ENCODE measurements at places on chromosomes 2 and 18.

GRCh38 chr2:203022751-203023150, 8.1 kb downstream of the NBEAL1 start:
- no peak for DNase-seq

DNA sequence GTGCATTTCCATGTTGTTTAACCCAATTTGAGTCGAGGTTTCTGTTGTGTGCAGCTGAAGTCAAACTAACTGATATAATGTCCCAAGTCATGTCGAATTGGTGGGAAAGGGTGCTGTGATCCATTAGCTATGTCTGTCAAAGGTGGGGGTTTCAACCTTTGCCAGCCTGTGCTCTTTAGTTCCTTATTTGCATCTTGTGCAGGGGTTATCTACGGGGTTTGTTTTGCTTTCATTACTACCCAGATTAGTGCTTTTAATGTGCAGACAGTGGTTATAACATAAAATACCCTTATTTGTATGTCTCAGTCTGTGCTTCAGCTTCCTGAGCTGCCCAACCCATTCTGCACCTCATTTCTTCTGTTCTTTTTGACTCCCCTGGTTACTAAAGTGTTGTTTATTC, 271.9 kb upstream of the CXCR4 start:
- DNase-seq = no peak

DNA sequence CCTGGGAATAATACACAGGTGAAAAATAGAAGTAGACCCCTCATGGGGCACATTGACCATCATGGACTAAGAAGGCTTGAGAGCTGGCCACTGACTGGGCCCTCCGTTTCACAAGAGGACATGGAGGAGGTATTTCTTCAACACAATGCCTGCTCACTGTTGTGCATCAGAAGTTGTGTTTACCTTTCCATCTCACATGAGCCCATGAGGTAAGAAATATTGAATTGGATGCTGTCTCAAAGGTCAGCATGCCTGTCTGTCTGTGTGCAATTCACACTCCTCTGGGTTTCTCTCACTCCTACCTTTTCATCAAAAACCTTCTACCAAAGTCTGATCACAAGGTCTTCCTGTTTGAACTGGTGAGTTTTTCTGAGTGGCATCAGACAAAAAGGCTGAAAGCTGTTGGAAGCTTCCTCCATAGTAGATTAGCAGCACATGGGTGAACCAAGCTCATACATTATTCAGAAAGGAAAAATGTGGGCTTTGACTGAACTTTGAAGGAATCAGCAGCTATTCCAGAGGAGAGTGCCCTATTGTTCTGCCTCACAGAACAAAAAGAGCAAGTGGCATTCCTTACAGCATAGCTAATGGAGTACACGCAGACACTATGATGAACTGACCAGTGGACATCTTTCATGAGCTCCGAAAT, 143.2 kb upstream of the RND3 start:
- DNase-seq = no peak

GRCh38 chr2:119112230-119112629, 46.3 kb downstream of the C1QL2 start:
- no peak for DNase-seq

- no peak for DNase-seq
Measured at GRCh38 chr2:230346921-230347533, 20.0 kb downstream of the SP140L start.

GRCh38 chr2:108588070-108588668, 53.9 kb downstream of the LIMS1 start:
- no peak for DNase-seq

DNA sequence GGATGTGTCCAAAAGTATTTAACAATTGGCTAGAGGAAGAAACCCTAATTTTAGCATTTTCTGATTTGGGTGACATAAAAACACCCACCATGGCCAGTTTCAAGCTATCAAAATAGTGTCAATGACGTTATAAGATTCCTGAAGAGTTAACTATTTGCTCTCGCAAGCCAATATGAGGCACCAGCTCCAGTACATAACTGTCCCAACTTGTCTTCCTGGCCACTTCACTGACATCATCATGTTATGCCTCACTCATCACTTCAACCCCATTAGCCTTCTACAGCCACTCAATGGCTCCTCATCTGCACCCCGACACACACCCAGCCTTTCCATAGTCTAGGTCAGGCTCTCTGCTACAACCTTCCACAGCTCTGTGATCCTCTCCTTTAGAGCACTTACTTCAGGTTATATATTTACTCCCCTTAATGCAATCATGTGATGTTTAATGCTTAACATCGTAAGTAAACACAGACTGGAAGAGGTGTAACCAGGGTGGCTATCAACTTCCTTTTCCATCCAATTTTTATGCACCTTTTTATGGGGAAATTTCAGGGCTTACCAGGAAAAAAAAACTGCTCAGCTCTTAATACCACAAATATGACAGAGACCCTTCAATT, 158.7 kb downstream of the VWC2L start:
- DNase-seq = no peak

DNA sequence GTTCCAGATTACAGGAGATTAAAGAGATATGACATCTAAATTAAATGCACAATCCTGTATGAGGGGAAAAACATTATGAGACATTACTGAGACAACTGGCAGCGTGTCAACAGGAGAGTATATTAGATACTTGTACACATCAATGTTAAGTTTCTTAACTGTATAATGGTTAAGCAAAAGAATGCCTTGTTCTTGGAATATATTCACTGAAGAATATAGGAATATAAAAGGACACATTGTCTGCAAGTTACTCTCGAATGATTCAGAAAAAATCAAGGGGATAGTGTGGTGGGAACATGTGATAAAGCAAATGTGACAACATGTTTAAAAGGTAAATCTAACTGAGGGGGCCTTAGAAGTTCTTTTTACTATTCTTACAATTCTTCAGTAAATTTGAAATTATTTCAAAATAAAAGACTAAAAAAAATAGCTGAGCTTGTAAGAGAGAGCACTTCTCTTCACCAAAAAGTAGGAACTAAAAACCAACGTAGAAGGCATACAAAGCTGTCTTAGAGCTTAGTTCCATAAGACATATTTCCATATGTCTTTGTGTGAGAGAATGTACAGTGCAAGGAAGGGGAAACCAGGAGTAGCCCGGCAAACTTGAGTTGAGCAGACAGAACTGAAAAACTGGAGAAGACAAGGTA, 7.5 kb downstream of the WDPCP start:
- no peak for DNase-seq

DNA sequence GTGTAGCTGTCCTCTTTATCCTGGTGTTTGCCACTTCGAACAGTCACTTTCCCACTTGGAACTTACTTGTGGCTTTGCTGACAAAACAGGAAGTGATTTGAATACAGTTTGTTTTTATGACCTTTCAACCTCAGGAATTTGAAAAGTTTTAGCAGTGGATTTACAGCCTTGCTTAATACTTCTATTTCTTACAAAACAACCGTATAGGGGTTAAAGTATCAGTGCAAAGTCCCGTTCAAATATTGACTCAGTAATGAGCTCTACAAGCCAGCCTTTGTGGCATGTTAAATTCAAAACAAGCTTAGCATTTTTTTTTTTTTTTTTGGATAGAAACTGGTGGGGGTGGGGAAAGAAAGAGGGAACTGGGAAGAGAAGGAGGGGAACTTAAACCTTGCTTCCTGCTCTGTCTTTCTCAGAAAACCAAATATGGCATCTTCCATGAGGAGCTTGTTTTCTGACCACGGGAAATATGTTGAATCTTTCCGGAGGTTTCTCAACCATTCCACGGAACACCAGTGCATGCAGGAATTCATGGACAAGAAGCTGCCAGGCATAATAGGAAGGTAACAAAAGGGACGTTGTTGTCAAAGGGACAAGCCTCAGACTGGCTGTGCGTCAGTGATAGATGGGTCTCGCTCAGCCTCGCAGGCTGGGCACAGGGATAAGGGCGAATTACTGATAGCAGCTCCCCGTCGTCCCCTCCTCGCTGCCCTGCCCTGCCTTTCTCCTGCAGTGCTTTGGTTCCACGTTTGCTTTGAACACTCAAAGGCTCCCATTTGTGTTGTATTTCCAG, at the start of gene HNMT:
HNMT (plus strand) TSS at position 408 of the 793 bp plus-strand sequence; CDS start at position 427, 19 bp downstream.
- DNase-seq = no peak

DNA sequence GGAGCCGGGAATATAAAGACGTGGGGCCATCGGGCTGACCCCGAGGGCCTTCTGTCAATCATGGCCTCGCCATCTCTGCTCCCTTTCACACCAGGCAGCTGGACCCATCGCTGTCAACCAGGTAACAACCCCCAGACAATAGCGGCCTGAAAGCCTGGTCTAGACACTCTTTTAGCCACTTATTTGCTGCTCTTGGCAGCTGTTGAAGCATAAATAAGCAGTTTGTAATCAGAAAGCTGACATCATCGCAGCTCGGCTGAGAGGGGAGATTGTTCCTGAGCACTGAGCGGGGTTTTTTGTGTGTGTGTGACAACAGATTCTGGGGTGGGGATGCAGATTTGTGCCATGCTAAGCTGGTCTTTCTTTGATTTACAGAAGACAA, 423.6 kb upstream of the POU3F3 start:
- no peak for DNase-seq

DNA sequence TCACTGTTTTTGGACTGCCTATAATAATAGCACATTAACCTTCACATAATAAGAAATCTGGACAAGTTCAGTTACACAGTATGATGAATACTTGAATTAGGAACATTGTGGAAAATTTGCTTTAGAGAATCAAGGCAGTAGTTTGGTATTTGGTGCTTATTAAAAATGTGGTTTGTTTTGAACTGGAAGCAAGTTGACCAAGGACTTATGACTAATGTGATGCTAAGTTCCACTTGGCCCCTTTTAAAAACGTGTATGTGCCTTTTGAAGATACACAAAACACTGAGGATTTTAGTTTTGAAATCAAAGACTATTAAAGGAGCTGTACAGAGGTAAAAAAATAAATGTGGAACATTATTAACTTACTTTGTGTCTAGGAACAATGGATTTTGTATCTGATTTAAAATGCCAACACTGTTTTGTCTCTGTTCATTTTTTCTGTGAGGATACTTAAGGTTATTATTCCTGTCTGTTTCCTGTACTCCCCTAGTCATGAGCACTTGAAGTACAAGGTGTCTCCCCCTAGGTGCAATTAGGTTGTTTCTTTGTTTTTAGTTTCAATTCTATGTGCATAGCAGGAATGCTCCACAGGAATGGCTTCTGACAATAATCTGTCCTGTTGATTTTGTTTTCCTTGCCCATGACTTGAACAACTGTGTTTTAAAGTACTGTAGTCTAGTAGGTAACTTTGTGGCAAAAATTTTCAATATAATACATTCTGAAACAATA, 49.6 kb upstream of the PTH2R start:
- DNase-seq = no peak

DNA sequence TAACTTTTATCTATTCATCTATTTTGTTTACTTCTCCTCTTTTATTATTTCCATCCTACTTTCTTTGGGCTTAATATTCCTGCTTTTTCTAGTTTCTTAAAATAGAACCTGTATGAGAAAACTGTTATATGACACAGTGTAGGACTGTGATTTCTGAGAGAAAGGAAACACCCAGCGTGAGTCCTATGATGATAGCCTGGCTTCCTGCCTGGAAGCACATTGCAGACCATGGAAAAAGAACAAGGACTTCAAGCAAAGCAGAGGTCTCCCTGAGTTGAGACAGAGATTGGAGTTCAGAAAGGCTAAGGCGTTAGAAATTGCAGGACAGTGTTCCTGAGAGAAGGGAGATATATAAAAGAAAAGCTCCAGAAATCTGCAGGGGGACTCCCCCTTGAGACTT, 7.8 kb downstream of the RBM44 start:
- DNase-seq = no peak

- no peak for DNase-seq
Measured at GRCh38 chr2:70779911-70780545, 10.4 kb downstream of the FIGLA start.

DNA sequence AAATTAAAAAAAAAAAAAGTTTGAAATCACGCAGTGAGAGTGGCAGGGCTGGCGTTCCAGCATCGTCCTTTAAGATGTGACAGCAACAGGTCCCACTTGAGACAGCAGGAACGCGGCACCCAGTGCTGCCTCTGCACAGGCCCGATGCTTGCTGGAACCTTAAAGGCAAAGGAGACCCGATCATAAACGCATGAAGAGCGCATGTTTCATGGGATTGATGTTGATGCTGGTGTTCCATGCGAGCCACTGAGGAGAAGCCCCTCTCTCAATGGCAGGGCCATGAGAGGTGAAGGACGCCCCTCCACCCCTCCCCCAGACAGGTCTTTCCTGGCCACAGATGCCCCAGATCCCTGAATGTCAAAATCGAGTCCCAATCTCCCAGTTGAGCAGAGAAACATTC, 17.9 kb upstream of the ALPI start:
- DNase-seq = no peak

GRCh38 chr2:27811768-27812167, 40.2 kb downstream of the MRPL33 start:
- DNase-seq = no peak

DNA sequence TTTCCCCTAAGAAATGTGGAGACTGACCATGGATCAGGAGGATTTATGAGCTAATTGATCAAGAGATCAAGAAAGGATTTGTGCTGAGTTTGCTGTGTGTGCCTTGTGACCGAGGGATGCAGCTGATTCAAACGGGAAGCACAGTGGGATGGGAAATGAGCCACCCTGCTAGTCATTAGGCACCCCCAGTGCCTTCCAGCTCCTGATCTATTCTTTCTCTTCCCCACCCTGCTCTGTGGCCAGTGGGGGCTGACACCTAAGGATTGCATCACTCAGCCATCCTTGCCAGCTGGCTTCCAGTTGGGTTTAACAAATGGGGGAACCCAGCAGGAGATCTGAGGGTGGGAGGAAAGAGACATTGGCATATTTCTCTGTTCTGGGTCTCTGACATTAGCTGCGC, 132.2 kb upstream of the CXCR4 start:
- DNase-seq = no peak

- DNase-seq = no peak
Measured at GRCh38 chr2:110881908-110882307, 149.5 kb downstream of the ACOXL start.

DNA sequence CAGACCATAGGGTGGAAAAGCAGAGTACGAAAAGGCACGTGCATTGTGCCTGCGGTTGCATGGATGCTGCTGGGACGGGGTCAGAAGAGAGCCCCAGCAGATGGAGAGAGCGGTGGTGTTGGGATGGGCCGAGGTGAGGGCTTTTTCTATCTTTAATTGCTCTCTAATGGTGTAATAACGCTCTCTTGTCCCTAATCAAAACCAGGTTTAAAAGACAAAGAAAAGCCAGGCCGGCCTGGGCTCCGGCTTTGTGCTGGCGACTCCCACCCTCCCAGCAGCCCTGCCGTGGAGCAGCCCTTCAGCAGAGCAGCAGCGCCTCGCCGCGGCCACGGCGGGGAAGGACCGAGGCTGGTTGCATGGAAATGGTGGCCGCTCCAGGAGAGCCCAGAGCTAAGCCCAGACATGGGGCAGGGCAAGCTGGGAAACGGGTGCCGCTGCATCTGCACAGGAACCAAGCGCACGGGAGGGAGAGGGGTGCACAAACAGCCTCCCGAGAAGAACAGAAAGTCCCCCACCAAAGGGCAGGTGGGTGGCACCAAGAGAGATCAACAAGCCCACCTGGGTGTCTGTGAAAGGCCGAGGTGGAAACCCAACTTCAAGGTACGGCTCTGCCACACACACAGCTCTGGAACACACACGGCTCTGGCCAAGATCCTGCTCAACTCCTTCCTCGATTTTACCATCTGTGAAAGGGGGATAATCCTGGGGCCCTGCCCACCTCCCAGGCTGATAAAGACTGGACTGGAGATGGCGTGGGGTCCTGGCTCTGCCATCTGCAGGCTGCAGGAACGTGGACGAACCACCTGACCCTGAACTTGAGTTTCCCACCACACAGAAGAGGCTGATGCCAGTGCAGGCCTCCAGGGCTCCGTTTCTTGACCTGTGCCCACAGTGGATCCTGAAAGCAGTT, 15.0 kb downstream of the HS1BP3 start:
- peak; percentile 50 for DNase-seq

GRCh38 chr18:40956213-40956612, 998.8 kb upstream of the PIK3C3 start:
- no peak for DNase-seq

GRCh38 chr2:221570321-221570935, 1.7 kb downstream of the EPHA4 start:
- peak; percentile 21 for DNase-seq

All from CD4-positive, alpha-beta T cell treated with Interleukin-1 beta for 1 hour (primary cell).